HepG2 (cell line): ENCODE measurements at places on chromosomes 12 and 14. TPM values are rescaled to one million over a fixed set of nuclear protein-coding genes. Genes with fewer than 3 reads are reported as not detected.

The TEP1 gene
- 9.5 and 12.8 TPM in 2 replicates for total RNA-seq

DNA sequence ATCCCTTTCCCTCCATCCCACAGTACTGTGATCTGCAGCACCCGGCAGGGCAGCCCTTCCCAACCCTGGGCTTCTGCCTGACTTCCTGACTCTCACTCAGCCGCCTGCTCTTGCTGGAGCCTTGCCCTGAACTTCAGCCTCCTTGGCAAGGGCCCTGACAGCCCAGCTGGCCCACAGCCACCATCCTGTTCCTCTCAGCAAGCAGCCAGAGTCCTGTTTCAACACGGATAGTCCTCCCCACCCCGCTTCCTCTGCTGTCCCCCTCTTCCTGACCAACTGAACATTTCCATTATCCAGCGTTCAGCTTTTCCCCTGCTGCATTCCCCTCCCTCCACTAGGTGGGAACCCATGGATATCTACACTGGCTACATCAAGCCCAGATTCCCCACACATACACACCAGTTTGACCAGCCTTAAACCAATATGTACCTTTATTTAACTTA lies 74.0 kb upstream of the MDM1 start:
- H3K4me3 ChIP-seq: no peak overlapping the region
- H3K27me3 ChIP-seq: no peaks in the 10 kb centered on the region
- DNase-seq: peak; percentile 10
- no peaks in the 10 kb centered on the region for H3K4me1 ChIP-seq

The MSRB3 gene
- 1.4 and 1.5 TPM in 2 replicates for total RNA-seq

GRCh38 chr14:61891810-61892209 lies 129.6 kb downstream of the SNAPC1 start:
- H3K27me3 ChIP-seq: no peaks in the 10 kb centered on the region
- H3K4me3 ChIP-seq: no peak overlapping the region
- H3K36me3 ChIP-seq: no peaks in the 10 kb centered on the region
- no peak for DNase-seq
- no peaks in the 10 kb centered on the region for H3K4me1 ChIP-seq

DNA sequence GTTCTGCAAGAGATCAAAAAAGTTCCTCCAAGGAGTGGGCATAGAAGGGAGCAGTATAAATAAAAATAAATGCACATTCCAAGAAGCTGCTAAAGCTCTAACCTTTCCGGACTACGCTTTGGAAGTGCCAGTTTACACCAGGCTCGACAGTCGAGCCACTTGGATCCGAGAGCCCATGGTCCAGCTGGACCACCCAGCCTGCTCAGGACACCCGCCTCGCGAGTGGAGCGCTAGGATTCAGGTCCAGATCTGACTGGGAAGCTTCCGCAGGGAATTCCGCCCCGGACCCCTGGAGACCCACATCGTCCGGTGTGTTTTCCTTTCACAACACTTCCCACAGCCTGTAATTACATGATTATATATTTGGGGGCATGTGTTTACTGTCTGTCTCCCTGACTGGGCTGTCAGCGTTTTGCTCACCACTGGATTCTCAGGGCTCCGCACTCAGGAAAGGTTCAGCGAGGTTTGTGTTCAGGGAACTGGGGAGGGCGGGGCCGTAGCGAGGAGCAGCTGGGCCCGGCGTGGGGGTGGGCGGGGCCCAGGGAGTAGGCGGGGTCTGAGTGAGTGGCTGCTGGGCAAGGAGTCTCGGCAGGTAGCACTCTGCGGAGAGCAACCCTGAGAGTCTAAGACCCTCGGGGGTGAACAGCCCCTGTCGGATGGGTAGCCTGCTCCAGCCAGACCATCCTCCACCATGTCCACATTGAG lies 52.3 kb upstream of the TMEM263 start:
- H3K27me3 ChIP-seq: peaks cover 32% of the 10 kb centered on the region; the same call in 2 of the 3 replicates
- H3K27ac ChIP-seq: no peak overlapping the region
- H3K4me1 ChIP-seq: peaks cover 10% of the 10 kb centered on the region
- peak overlapping the region; percentile 69 for H3K4me3 ChIP-seq
- H3K36me3 ChIP-seq: no peaks in the 10 kb centered on the region

DNA sequence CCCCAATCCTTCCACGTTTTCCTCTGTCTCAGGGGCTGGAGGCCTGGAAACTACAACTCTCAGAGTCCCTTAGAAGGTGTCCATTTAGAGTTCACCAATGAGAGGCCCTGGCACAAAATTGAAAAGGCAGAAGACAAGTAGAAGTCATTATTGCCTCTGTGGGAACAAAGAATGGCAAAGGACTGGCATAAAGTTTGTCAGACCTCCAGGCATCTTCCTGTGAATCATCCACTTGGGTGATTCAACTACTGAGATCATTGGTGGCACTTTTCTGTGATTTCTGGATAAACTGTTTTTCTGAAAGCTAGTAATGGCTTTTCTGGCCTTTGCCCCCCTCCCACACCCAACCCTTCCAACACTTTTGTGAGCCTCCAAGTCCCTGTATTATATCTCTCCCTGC lies 42.6 kb upstream of the C12orf42 start:
- no peaks in the 10 kb centered on the region for H3K36me3 ChIP-seq
- no peaks in the 10 kb centered on the region for H3K27me3 ChIP-seq
- H3K4me3 ChIP-seq: no peak overlapping the region
- H3K4me1 ChIP-seq: no peaks in the 10 kb centered on the region
- no peak for DNase-seq

DNA sequence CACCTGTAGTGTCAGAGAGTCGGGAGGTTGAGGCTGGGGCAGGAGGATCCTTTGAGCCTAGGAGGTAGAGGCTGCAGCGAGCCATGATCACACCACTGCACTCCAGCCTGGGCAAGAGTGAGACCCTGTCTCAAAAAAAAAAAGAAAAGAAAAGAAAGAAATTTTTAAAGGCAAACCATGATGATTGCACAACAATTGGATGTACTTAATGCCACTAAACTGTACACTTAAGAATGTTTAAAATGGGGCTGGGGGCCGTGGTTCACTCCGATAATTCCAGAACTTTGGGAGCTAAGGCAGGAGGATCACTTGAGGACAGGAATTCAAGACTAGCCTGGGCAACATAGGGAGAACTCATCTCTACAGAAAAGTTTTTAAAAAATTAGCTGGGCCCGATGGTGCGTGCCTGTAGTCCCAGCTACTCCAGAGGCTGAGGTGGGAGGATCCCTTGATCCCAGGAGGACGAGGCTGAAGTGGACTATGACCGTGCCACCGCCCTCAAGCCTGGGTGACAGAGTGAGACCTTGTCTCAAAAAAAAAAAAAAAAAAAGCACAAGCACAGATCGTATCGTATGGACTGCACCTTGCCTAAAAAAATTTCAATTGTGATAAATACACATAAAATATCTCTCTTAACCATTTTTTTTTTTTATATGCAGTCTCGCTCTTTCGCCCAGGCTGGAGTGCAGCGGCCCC lies 32.7 kb downstream of the JAG2 start:
- no peak overlapping the region for H3K27ac ChIP-seq
- no peaks in the 10 kb centered on the region for H3K36me3 ChIP-seq
- DNase-seq: no peak
- no peaks in the 10 kb centered on the region for H3K4me1 ChIP-seq
- peaks cover 3% of the 10 kb centered on the region; the same call in 1 of the 2 replicates for H3K27me3 ChIP-seq
- no peak overlapping the region for H3K4me3 ChIP-seq

- peaks cover 80% of the 10 kb centered on the region for H3K4me1 ChIP-seq
- H3K27me3 ChIP-seq: no peaks in the 10 kb centered on the region
- DNase-seq: peak; percentile 66
- peak overlapping the region; percentile 76 for H3K27ac ChIP-seq
- no peaks in the 10 kb centered on the region; the same call in 1 of the 2 replicates for H3K36me3 ChIP-seq
- H3K4me3 ChIP-seq: no peak overlapping the region
Observed at GRCh38 chr12:118126119-118126757, 9.7 kb upstream of the PEBP1 start.
